MV-4-11 (cell line): ENCODE measurements at places on chromosomes 4 and X.

- no peak for DNase-seq
These were observed 28.9 kb upstream of the DRP2 start for GRCh38 chrX:101190736-101191135.

DNA sequence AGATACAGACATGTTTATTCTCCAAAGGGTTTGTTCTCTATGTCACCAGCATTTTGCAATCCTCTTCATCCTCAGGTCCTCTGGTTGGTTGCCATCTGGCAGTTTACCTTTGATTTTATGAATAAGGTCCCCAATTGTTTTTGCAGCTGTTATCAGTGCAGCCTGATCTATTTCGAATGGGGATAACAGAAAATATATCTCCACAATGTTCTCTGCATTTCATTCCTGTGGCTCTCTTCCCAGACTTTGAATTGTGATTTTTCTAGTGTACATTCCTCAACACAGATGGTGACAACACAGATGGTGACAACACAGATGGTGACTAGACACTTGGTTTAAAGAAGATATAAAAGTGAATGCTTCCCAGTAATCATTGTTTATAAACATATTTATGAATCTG, 74.1 kb downstream of the FBXO8 start:
- DNase-seq = no peak

GRCh38 chr4:147020456-147020855, 74.8 kb upstream of the TTC29 start:
- no peak for DNase-seq

DNA sequence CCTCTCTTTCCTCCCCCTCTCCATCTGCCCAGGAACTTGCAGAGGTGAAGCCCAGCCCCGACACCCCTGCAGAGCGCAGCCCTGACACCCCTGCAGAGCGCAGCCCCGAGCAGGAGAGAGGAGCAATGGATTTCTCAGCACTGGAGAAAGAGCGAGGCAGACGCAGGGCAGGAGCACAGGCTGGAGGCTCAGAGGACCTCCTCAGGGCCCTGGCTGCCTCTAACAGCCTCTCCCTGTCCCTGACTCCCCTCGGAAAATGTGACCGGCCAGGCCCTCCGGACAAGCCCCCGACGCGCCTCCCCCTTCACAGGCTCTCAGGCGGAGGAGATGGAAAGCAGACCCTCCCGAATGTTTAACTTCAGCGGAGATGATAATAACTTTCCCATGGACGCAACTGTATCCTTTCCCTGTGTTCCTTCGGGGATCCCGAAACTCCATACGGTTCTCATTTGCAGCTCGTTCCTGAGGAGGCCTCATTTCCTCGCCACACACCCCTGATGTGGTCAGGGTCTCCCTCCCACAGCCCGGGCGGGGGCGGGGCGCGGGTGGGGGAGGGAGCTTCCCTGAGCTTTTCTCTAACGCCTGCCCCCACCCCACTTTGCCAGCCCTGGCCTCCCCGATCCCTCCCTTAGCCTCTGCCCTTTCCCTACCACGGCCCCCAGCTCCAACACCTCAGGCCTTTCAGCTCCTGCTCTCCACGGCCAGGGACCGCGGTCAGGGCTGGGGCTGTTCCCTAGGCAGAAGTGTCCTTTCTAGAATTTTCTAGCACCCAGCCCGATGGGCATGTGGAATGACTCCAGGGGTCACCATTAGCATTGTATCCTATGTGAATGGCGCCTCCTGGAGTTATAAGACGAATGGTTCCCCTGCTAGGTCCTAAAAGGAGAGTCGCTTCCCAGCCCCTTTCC, 201.1 kb upstream of the BCOR start:
- no peak for DNase-seq

GRCh38 chr4:162782778-162783525, 383.7 kb downstream of the NAF1 start:
- DNase-seq = peak; percentile 3

- peak; percentile 52 for DNase-seq
These were observed 6.8 kb upstream of the IQSEC2 start for GRCh38 chrX:53288189-53288588.

DNA sequence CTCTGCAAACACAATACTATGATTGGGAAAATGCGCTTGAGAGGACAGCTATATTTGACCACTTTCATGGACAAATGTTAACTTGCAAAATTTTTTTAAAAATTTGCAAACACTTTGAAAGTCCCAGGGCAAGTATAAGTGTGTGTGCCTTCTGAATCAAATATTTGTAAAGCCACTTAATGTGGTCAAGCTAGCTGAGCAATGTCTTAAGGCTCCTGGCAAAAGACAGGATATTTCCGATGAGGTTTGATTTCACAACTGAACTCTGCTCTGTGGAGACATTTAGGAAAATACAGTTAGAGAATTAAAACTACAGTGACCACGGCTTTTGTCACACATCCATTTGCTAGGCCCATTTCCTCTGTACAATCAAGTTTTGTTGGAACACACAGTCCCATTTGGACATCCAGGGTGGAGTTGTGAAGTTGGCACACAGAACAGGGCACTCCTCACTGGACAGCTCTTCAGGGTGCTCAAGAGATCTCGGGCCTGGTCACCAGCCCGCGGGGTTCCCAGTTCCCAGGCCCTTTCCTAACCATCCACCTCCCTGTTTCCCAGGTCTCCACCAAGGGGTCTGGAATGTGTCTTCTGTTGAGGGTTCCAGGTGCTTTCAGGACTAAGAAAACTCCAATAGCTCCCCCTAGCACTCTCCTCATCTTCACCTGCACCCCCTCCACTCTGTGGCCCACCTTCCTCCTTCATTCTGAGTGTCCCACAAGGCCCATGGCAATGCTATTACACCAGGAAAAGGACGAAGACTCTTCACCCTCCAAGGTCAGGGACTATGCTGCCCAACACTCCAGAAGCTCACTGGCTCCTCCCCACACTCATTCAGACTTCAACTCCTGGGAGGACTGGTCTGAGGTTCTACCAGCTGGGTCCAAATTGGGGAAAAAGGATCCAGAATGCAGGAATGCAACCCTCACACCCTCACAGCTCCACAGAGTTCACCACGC, 41.9 kb downstream of the XAGE2 start:
- DNase-seq = peak; percentile 41

DNA sequence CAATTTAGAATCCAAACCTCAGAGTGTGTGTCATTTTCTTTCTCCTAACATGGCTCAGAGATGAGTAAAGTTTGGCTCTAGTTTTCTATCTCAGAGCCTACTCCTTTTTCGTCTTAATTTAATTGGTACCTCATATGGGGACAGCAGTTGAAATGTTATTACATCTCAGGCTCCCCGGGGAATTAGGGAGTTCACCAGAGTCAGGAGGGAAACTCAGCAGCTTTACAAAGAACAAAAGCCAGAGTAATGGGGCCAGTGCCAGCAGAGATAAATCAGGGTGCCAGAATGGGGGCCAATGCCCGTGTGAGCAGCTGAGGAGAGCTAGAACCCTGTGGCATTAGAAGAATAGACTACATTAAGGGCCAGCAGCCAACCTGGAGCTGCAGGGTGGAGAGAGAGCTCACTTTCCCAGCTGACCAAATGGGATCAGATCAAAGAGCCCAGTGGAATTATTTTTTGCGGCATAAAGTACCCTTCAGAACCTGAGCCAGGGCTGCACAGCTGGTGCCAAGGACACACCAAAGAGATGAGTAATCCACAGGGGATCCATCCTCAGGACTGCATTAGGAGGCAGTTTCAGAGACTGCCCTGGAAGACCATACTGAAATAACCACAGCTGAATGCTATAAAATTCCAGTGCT, 207.1 kb upstream of the DKK2 start:
- DNase-seq = no peak

DNA sequence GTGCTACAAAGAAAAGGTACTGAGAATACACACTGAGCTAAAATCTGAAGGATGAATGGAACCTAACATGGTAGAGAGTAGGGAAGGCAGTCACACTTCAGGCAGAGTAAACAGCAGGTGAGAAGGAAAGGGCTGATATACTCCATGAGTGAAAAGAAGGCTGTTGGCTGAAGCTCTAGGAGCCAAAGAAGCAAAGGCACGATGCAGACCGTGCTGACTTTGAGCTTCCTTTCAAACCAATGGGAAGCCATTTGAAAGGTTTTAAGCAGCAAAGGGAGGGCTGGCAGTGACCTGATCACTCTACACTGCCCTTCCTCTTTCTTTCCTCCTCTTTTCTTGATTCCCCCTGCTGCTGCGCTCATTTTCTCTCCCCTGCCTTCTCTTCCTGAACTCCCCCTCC, 66.4 kb downstream of the TMEM154 start:
- DNase-seq = no peak

GRCh38 chr4:74315376-74315775, 7.1 kb downstream of the EPGN start:
- DNase-seq = no peak

DNA sequence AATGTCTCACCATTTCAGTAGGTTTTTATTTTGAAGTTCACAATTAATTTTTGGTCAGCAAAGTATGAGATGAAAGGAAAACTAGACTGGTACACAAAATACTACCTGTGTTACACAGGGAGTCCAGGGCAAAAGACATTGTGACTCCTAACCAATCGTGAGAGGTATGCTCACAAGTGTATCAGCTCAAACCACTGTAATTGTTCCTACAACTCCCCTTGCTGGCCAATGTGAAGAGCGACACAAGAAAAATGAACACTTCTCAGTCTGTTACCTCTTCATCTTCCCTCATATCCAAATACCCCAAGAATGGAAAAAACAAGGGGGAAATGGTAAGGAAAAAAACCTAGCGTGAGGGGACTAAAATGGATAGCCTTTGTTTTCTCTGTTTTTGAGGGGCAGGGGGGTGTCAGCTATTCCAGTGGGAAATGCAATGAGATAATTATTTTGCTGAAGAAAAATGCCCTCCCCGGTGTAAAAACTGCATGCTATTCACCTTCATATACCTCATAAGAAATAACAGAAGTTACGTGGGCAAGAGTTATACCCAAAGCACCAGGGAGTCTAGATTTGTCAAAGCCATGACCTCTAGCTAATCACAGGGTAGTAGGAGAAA, 30.6 kb upstream of the NSUN7 start:
- peak; percentile 49 for DNase-seq

- no peak for DNase-seq
These were observed 11.8 kb downstream of the SCD5 start for GRCh38 chr4:82786828-82787227.

DNA sequence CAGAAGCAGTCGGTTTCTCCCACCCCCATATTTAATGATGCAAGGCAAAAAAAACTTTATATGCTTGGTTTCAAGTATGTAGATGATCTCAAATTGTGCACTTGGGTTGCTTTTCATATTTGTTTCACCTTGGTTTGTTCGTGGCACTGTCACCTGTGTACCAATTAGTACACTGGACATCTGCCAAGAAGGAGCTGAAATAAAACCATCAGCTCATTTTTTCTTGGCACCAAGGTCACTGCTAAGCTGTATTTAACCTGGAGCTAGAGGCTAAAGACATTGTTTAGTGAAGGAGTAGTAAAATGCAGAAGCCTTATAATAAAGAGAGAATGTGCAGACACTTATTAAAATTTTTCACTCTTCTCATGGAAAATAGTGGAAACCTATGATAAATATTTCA, 430.8 kb downstream of the ARHGAP24 start:
- DNase-seq = no peak

DNA sequence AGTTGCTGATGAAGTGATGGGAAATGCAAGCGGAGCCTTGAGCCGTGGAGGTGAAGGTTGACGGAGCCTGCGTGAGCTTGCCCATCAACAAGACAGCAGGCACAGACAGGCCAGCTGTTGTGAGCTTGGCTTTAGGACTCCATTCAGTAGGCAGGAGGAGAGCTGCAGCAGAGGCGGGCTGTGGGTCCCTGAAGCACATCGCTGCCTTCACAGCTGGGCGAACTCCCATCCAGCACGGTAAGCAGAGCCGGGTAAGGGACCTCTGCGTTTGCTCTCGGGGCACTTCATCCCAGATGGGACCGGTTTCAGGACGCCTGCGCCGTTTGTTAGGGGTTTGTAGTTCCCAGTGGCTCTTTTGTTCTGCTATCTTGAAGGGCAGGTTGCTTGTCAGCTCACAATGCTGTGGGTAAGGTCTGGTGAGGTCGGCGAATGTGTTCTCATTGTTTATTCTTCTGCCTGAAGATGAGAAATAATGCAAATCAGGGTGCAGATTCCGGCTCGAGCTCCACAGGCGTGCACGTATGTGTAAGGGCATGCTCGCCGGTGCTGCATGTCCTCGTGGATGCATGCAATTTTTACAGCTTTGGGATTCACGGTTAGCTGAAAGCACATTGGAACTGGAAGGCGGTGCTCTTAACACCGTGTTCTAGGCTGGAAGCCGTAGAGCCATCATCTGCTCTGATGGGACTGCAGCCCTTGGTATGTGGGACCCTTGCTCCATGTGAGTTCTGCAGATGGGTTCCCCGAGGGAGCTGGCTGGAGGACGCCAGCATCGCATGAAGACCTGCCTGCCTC, 54.6 kb upstream of the CLDN34 start:
- no peak for DNase-seq
